ENCODE measurements at places on chromosomes 4 and X. TPM values are rescaled to one million over a fixed set of nuclear protein-coding genes. Genes with fewer than 3 reads are reported as not detected.

DNA sequence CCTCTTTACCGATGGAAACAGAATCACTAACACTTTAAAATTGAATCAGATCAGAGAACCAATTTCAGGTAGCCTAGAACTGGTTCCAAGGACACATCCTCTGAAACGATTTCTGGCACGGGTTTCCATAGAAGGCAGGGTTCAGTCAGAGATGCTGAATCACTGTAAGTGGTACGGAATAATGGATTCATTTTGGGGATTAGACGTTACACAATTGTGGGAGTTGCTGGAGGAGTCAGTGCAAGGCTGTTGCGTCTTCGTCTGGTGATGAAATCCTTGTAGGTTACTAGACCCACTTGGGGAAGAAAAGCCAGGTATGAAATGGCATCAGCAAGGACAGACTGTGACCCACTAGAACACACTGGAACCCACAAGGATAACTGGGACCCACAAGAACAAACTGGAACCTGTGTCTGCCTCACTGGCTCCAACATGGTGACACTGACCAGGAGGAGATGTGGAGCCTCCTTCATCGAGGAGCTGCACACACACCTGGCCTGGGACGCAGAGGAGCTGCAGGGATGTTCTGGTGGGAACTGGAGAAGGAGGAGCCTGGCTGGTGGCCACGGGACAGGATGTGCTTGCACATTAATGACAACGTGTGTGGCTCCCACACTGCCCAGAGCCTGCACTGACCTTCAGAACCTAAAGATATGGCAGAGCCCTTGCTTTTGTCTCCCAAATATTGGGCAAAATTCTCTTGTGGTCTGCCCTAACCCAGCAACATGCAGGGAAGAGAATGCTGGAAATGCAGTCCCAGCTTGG lies 105.1 kb downstream of the TRAPPC11 start:
- no peak for DNase-seq

DNA sequence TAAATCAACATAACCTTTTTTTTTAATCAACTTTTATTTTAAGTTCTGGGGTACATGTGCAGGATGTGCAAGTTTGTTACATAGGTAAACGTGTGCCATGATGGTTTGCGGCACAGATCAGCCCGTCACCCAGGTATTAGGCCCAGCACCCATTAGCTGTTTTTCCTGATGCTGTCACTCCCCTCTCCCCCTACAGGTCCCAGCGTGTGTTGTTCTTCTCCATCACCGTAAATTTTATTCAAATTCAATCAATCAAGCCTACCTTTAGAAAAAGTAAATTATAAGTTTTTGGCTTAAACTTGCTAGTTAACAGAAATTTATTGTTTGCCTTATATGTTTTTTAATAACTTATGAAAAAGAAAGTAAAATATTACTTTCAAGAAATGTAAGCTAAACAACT lies 25.9 kb downstream of the TIGD2 start:
- DNase-seq, result no peak

DNA sequence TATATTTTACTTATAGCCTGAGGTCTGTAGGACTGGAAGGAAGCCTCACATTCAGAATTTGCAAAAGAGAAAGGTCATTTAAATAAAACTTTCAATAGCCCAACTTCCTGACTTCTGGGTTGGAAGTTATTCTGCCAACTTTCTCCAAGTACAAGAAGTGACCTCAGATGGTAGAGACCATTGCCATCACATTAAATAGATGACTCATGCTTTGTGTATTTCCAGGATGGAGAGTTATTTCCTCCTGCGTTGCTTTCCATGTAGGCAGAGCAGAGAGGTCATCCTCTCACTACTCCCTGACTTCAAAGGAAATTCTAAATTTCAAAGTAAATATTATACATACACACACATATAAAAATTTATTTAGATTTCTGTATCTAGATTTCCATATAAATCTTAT lies 73.0 kb upstream of the NR3C2 start:
- DNase-seq, result no peak

DNA sequence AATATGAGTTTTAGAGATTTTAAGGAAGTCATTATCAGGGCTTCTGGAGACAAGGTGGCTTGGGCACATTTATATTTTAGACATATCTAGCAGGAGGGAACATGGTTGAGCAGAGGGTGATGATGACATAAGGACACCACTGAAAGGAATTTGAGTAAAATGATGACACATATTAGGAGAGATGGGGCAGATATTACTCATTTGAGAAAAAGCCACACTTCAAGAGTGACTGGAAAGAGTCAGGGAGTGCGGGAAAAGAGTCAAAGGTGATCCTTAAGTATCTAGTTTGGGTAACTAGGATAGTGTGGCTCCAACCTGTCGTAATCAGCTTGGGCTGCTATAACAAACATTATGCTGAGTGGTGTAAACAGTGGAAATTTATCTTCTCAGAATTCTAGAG lies 377.7 kb downstream of the PACRGL start:
- no peak for DNase-seq

TEX13D gene
- polyA plus RNA-seq, result not detected

TIMM8A gene
- 34.2 TPM for polyA plus RNA-seq

DNA sequence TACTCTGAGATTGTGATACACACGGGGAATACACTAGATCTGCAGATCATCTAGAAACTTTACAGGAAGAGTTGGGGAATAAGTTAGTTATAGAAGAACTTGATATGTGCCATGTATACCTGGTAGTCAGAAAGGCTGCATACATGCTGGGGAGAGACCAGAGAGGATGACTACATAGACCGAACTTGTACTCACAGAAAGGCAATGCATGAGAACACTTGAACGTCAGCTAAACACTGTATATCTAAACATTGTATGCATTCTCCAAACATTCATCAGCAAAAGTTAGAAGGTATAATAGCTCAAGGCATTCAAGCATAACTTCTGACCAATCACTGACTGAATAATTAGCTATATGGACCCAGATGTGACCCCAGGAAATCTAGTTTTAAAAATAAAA lies 78.0 kb upstream of the PDHA2 start:
- DNase-seq, result no peak

DNA sequence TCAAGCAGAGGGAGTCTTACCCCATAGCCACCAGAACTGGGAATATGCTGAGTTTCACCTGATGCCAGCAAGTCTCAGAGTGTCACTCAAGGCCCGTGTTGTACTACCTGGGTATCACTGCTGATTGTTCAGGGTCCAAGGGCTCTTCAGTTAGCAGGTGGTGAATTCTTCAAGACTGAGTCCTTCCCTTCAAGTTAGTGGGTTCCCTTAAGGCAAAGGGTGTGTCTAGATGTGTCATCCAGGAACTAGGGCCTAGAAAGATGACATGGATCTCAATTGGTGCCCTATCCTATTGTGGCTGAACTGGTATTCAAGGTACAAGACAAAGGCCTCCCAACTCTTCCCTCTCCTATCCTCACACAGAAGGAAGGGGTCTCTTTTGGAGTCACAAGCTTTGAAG lies 159.9 kb upstream of the DIPK2B start:
- DNase-seq, result no peak

DNA sequence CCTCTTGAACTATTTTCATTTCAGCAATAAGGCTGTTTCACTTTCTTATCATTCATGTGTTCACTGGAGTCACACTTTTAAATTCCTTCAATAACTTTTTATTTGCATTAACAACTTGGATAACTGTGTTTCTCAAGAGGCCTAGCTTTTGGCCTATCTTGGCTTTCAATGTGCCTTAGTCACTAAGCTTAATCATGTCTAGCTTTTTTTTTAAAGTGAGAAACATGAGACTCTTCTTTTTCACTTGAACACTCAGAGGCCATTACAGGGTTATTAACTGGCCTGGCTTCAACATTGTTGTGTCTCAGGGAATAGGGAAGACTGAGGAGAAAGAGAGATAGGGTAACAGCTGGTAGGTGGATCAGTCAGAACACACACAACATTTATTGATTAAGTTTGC lies 64.0 kb upstream of the VCX2 start:
- DNase-seq, result no peak

- DNase-seq, result no peak
Observed at GRCh38 chrX:134760650-134761049, 102.4 kb upstream of the PLAC1 start.

DNA sequence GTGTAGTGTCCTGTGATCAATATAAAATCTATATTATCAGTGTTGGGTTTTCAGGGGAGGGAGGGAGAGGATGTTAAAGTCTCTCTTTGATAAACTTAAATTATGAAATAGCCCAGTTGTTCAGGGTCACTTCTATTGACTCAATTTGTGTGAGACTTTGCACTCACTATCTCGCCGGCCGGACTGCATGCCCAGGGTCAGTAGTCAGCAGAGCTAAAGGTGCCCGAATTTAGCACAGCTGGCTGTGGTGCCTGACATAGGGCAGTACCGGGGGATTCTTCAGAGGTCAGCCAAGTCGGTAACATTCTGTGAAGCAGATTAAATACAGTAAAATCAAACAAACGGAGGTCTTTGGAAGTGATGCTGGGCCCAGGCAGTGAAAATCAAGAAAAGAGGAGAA lies 19.2 kb downstream of the GABRQ start:
- DNase-seq, result no peak

- DNase-seq, result no peak
Observed at GRCh38 chr4:72205831-72206230, 174.0 kb downstream of the NPFFR2 start.

GRCh38 chrX:53004038-53004437 lies 44.6 kb upstream of the GPR173 start:
- DNase-seq, result no peak

- DNase-seq, result no peak
Observed at GRCh38 chrX:69238887-69239231, 73.6 kb upstream of the PJA1 start.

MAGEA2B gene
- polyA plus RNA-seq, result not detected

- no peak for DNase-seq
Observed at GRCh38 chr4:180790471-180790870, 1452.7 kb upstream of the TENM3 start.

DNA sequence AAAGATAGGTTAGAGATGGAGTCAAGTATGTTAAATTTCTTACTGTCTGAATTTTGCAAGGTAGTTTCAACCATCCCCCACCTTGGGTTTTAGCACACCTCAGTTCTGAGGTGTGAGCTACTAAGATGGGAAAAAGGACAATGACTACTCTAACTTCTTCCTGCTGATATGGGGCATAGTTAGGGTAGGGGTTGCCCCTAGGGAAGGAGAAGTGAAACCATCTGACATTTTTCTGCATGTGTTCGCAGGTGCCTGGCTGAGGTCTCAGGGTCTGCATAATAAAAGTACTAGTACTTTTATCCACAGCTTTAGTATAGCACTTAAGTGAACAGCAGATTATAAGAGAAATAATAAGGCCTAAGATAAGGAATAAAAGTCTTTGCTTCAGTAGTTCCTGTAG lies 129.5 kb upstream of the CYSLTR1 start:
- DNase-seq, result no peak

GRCh38 chrX:129690435-129690834 lies 35.7 kb upstream of the APLN start:
- no peak for DNase-seq

- DNase-seq, result no peak
Observed at GRCh38 chr4:78601013-78601412, 49.4 kb downstream of the ANXA3 start.

NDST3 gene
- not detected for polyA plus RNA-seq

DNA sequence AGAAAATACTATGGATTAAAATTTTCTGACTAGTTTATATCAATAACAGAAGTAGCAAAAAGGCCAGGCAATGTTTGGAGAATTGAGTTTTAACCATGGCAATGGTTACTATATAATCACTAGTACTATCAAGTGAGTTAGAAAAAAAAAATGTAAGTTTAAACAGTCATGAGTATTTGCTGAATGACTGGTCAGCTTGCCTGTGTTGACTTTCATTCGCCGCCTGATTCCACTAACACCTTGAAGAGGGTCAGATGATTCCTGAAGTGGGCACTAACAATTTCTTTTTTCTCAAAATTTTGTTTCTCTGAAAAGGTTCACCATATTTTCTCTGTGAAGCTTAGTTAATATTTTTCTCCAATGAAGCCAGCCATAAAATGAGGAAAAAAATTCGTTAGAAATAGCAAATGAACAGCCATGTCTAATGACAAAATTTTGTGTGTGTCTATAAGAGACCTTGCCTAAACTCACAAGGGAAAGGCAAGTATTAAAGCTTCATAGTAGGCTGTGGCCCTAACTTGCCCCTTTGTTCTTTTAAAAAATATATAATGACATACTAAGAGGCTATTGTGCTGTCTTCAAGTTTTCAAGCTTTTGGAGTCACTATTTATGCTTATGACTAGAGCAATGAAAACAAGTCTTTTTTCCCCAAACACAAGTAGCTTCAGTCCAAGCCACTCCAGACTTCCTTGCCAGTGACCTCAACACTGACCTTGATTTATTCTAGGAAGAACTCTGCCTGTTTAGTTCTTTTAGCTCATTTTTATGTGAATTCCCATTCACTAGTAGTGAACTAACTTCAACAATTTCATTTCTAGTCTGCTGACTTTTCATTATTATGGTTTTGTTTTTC lies 18.4 kb upstream of the FHDC1 start:
- DNase-seq, result no peak

MAGEA1 gene
- not detected for polyA plus RNA-seq

- no peak for DNase-seq
Observed at GRCh38 chrX:77922787-77923186, 12.3 kb downstream of the ATP7A start.

DNA sequence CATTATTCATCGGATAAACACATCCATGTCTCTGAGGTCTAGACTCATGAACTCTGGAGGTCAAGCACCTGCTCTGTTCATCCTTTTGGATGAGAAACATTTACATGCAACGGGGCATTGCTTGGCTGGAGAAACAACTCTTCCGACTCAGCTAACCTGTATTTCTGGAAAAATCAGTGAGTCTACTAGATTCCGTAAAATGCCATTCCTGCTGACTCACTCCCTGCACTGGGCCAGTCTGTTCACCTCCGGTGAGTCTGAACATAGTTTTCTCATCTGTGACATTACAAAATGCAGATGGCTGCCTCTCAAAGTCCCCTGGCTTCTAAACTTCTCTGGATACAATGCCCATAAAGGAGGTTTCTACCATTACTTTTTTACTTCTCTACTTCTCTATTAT lies 185.7 kb upstream of the HS3ST1 start:
- DNase-seq, result peak; percentile 28

DNA sequence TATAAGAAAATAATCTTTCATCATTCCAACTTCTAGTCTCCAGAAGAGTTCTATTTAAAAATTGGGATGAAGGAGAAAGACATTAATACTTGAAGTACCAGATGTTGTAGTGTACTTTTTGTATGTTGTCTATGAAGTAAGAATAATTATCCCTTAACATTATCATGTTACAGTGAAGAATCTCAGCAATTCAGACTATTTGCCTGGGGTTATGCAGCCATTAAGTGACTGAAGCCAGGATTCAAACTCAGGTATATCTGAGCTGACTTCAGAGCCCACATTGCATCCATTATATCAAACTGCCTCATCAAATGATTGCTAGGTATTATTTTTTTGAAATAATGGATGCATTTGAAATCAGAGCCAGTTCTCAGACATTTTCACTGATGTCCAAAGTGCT lies 76.1 kb upstream of the FHDC1 start:
- no peak for DNase-seq

Data from A549 (cell line).